ENCODE measurements at places on chromosomes 3 and 15. TPM values are rescaled to one million over a fixed set of nuclear protein-coding genes. Genes with fewer than 3 reads are reported as not detected.
A peak's percentile ranks its signal among the peaks of the same experiment; 100 is the strongest.

Gene ITIH4
- 2.2 TPM for total RNA-seq

Gene TLNRD1
- total RNA-seq: 16.6 TPM

DNA sequence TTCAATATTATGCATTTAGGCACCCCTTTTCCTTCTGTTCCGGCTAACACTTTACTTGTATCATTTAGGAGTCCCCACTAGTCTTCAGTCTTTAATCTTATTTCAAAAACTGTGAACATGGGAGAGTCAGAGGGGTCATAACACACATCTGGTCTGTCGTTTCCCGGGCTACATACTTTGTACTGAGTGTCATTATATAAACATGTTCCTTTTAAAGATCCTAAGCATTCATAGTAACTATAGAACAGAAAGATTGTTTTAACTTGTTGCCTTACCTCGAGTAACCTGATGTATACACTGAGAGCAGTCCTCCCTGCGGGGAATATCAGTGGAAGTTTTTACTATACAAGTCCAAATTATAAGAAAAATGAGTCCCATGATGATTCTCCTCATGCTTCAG is 78.2 kb upstream of the VEPH1 start:
- no peak for DNase-seq

GRCh38 chr3:184343200-184343876 is 5.9 kb downstream of the FAM131A start:
- DNase-seq: no peak

- DNase-seq: peak; percentile 73
These were observed 83.8 kb upstream of the PPIB start for GRCh38 chr15:64246364-64247189.

- no peak for DNase-seq
These were observed 65.8 kb downstream of the PIK3CB start for GRCh38 chr3:138768946-138769345.

GRCh38 chr3:77342688-77343087 is 302.8 kb downstream of the ROBO2 start:
- no peak for DNase-seq

GRCh38 chr3:170076715-170077238 is 39.0 kb downstream of the GPR160 start:
- DNase-seq: no peak

DNA sequence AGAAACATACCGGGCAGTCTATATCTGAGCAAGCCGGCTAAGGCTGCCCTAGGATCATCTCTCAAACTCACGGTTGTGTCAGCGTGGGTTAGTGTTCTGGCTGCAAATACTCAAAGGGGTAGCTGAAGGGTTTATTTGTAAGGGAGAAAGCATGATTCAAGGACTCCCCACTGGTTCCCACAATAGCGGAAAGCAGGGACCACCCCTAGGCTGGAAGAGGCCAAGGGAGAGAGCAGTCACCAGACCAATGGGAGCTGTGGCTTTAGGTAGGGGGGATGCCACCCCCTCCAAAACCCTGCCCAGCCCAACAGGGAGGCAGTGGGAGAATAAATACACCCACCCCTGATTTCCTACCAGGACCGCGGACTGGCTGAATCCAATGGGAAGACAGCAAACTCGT is 7.3 kb upstream of the LMCD1 start:
- DNase-seq: no peak

DNA sequence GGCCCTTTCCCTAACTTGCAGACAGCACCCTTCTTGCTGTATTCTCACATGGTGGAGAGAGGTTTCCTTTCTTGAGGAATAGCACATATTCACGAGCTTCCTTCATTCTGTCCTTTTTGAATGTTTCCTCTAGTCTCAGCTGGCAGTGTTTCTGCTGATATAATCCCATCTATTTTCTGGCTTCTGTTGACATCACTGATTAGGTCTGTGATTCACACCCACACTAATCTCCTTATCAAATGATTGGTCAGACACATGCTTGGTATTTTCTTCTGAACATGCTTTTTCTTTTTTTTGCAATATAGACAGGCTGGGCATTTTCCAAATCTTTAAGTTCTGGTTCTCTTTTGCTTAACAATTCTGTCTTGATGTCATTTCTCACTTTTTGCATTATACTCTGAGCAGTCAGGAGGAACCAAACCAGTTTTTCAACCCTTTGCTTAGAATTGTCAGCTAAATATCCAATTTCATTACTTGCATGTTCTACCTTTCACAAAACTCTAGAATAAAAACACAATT is 65.4 kb downstream of the OXSM start:
- DNase-seq: no peak

DNA sequence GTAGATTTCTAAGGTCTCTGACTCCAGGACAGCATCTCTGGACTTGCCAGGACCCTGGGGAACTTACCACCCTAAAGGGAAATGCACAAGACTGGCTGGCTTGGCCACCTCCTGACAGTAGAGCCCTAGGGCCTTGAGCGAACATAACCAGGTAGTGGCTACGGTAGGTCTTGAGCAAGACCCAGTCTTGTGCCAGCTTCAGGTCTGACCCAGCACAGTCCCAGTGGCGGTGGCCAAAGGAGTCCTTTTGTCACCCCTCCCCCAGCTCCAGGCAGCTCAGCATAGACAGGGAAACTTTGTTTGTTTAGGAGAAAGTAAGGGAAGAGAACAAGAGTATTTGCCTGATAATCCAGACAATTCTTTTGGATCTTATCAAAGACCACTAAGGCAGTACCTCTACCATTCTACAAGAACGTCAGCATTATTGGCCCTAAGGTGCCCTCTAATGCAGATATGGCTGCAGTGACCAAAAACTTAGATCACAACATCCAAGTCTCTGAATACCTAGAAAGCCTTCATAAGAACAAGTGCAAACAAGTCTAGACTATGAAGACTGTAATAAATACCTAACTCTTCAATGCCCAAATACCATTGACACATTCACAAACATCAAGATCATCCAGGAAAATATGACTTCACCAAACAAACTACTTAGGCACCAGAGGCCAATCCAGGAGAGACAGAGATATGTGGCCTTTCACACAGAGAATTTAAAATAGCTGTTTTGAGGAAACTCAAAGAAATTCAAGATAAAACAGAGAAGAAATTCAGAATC is 38.7 kb upstream of the FBN1 start:
- no peak for DNase-seq

- no peak for DNase-seq
These were observed 18.6 kb downstream of the DNAJB11 start for GRCh38 chr3:186589121-186589520.
